Adrenal gland (tissue), 19 donors: ENCODE measurements at places on chromosomes 12 and 14. TPM values are rescaled to one million over a fixed set of nuclear protein-coding genes. Genes with fewer than 3 reads are reported as not detected.

DNA sequence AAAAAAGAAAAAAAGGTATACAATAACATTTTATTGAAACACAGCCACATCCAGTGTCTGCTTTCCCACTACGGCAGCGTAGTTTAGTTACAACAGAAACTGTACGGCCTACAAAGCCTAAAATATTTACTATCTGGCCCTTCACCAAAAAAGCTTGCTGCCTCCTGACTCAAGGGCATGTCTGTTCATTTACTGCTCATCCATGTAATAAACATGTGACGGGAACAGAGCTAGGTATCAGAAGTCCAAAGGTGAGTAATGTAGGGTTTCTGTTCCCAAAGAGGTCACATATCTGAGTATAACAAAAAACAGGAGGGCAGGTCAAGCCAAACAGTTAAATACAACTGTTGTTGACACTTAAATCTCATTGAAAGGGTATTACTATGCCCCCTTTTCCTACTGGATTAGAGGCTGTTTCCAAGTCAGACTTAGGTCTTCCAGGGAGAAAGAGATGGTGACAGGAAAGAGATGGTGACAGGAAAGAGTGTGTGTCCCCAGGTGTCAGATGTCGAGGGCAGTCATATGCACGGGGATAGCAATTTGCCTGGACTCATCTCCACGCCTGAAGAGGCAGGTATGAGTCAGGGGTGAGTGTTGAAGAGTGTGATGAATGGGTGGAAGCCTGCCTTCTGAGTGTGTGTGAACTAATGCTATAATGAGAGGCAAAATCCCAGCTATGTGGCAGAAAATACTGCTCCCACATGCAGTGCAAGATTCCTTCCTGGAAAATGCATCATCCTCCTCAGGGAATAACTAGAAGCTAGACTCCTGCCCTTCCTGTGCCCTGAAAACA is 77.7 kb downstream of the MAP3K9 start:
- DNase-seq = no peak

GRCh38 chr14:92786427-92786756 is 7.7 kb upstream of the GOLGA5 start:
- no peak for DNase-seq

DNA sequence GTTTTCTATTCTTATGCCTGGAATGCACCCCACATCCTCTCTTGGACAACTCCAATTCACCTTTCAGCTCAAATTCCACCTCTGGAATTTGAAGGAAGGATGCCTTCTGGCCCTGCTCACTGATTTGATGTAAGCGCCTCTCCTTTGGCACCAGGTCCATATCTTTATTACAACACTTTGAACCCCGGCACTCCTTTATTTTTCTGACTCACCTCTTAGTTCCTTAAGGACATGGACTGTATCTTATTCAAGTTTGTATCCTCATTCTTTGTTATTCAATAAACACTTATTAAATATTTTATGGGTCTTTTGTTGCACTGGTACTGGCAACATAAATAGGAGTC is 3.1 kb downstream of the GALC start:
- no peak for DNase-seq

- peak; percentile 59 for DNase-seq
Observed at GRCh38 chr12:99029511-99030271, 384.6 kb downstream of the APAF1 start.

DNA sequence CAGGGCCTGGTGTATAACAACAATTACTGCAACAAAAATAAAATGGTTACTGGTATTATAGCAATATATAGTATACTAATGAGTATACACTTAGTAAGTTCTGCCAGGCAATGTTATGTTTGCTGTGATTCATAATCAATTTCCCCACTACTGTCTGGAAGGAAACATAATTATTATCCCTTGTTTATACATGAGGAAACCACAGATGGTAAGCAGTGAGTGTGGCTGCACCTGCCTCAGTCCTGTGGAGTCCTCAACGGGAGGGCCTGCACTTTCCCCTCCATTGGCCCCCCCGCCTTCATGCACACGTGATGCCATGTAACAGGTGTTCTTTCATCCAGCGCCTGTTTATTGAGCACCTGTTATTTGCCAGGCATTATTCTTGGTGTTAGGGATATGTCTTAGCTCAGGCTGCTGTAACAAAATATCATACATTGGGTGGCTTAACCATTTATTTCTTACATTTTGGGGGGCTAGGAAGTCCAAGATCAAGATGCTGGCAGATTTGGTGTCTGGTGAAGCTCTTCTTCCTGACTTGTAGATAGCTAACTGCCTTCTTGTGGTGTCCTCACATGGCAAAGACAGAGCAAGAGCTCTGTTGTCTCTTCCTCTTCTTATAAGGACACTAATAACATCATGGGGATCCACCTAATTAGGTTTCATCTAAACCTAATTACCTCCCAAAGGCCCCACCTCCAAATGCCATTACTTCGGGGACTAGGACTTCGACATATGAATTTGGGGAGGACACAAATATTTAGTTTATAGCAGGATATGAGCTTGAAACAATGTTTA is 59.5 kb upstream of the CHGA start:
- DNase-seq = no peak

- DNase-seq = no peak
Observed at GRCh38 chr12:89350630-89351488, 1.4 kb downstream of the DUSP6 start.

DNA sequence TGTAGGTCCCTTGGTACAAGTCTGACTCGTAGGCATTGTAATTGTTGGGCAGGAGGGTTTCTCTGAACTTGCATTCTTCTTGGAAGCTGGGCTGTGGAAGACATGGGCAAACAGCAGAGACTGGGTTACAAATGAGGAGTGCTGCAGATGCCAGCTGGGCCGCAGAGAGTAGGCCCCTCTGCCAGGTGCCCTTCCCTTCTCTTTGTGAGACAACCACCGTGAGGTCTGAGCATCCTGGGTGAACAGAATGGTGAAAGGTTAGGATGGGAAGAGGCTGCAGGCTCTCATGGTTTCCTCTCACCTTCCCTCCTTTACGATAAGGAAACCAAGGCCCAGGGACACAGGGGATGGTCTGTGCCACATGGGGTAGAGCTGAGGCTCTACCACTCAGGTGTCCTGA is 11.3 kb downstream of the FGF6 start:
- DNase-seq = no peak

- peak; percentile 87 for DNase-seq
Observed at GRCh38 chr12:57893431-57894353, 47.2 kb upstream of the CTDSP2 start.

ESPL1 gene
- 0.84 TPM for total RNA-seq

RNASE7 gene
- not detected for total RNA-seq
